Foreskin keratinocyte (primary cell): ENCODE measurements at places on chromosomes 6 and 20. TPM values are rescaled to one million over a fixed set of nuclear protein-coding genes. Genes with fewer than 3 reads are reported as not detected.

Gene ME1
- 40.2 and 50.8 TPM in 2 replicates for total RNA-seq

Gene FNDC11
- 0.53 and 0.78 TPM in 2 replicates for total RNA-seq

Gene TRDN
- not detected in 2 replicates for total RNA-seq

Gene COL21A1
- total RNA-seq: 0.11 and 0.78 TPM in 2 replicates

Gene BRPF3
- 6.9 and 7.3 TPM in 2 replicates for total RNA-seq

Gene NRN1
- total RNA-seq: not detected in 2 replicates

Gene SNAP25
- total RNA-seq: not detected in 2 replicates

Gene GJA1
- total RNA-seq: 70.7 and 79.8 TPM in 2 replicates

Gene FOXC1
- 3.5 and 5.0 TPM in 2 replicates for total RNA-seq

Gene DLL1
- 12.0 and 18.8 TPM in 2 replicates for total RNA-seq

Gene SNAP91
- not detected in 2 replicates for total RNA-seq

Gene MCM3
- total RNA-seq: 125 and 134 TPM in 2 replicates

Gene CD93
- not detected in 2 replicates for total RNA-seq

Gene ZC3H12D
- under 0.01 and 0.10 TPM in 2 replicates for total RNA-seq

Gene SGK2
- total RNA-seq: 0.04 and 0.20 TPM in 2 replicates

Gene CRYBG1
- 109 and 116 TPM in 2 replicates for total RNA-seq

Gene DEFB132
- total RNA-seq: not detected in 2 replicates

Gene GRIK2
- not detected in 2 replicates for total RNA-seq
